Fibroblast of lung (primary cell): ENCODE measurements at places on chromosomes 2 and 18. TPM values are rescaled to one million over a fixed set of nuclear protein-coding genes. Genes with fewer than 3 reads are reported as not detected.
A peak's percentile ranks its signal among the peaks of the same experiment; 100 is the strongest.

DNA sequence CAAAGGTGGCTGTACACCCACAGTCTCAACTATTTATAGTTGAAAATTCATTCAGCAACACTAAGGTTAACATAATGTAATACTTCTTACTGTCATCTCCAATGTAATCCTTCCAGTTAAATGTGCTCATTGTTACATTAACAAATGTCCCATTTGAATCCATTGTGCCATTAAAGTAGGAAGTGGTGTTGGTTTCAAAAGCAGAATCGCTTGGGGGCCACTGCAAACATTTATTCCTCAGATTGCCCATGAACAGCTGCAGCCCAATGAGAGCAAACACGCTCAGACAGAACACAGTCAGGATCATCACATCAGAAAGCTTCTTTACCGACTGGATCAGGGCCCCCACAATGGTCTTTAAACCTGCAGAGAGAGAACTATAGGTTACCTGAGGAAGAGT lies 41.4 kb downstream of the SCN3A start:
- no peak for DNase-seq

DNA sequence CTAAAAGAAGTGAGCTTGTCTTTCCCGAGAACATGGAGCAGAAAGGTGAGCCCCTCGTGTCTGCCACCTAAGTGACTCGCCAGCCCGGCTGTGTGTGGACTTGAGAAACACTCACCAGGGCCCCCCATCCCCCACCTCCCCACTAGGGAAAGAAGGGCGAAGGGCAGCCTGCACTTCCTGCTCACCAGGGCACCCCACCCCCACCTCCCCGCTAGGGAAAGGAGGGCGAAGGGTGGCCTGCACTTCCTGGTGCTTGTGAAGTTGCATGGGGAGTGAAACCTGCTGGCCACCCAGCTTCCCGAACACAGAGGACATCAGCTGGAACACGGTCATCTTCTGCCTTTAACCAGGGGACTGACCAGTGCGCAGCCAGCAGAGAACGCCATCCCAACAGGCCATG lies 402.7 kb upstream of the SALL3 start:
- DNase-seq = no peak

DNA sequence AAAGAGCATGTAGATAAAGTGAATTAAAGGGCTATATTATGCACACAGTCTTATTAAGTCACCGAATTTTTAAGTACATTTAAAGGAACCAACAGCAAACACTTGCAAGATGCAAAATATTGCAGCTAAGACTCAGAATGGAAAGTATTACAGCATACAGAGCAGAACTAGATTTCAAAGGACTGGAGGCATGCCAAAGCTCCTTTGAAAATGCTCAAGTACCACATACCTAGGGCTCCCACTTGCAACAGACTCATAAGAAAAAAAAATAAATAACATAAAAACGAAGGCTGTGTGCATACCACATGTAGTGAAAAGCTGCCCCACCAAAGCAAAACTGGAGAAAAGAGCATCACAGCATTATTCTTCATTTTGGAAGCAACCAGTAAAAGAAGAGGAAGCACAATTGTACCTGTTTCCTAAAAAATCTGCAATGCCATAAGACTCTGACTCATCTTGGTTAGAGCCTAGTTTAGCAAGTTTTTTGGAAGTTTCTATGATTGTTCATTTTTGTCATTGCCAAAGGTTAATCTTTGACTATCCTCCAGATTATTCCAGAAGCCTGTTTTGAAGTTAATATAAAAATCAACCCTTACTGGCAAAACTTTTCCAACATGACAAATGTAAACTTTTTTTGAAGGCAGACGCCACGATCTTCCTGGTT lies 306.0 kb upstream of the COL3A1 start:
- peak; percentile 85 for DNase-seq

ARL5A gene
- 32.9 and 40.3 TPM in 2 replicates for total RNA-seq
